ENCODE measurements at places on chromosomes 13 and 19. TPM values are rescaled to one million over a fixed set of nuclear protein-coding genes. Genes with fewer than 3 reads are reported as not detected.

LGALS4 gene
- not detected for total RNA-seq

CEACAM16 gene
- total RNA-seq, result not detected

ZNF234 gene
- 21.9 TPM for total RNA-seq

POMP gene
- total RNA-seq, result 41.7 TPM

GJA3 gene
- total RNA-seq, result 1.4 TPM

MATK gene
- total RNA-seq, result 0.96 TPM

FCGBP gene
- total RNA-seq, result 175 TPM

All from umbilical cord (tissue), 2 donors.